Activated T-cell treated with anti-CD3 and anti-CD28 coated beads for 4 hours (primary cell): ENCODE measurements at places on chromosomes 6 and 20.

GRCh38 chr6:44255871-44256774, 1.2 kb downstream of the SLC35B2 start:
- no peak for DNase-seq

GRCh38 chr20:62201173-62202082, 18.6 kb downstream of the MTG2 start:
- no peak for DNase-seq

DNA sequence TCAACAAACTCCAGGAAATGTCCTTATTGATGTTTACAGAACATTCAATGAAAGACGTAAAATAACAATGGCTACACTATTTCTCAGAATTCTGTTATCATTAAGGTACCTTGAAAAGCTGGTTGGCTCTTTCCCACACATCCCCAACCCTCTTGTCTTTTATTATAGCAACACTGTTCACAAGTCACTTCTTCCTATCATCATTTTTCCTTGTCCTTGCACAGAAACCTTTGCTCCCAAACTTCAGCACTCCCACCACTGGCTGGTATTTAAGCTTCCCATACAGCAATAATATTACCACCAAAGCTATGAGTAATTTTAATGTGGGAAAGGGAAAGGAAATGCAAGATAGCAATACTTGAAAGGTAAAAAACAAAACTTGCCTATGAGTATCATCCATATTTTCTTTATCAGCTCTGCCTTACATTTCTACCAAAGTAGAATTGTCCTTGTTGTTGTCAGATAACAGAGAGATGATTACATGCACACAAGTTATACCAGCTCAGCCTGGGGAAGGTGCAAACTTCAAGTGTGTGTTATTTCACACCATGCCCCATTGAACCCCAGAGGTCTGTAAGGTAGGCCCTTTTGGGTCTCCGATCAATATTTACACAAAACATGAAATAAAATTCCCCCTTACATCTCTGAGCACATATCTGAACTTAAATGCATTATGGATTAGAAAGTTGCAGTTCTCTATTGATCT, 32.2 kb downstream of the ARHGAP18 start:
- no peak for DNase-seq

DNA sequence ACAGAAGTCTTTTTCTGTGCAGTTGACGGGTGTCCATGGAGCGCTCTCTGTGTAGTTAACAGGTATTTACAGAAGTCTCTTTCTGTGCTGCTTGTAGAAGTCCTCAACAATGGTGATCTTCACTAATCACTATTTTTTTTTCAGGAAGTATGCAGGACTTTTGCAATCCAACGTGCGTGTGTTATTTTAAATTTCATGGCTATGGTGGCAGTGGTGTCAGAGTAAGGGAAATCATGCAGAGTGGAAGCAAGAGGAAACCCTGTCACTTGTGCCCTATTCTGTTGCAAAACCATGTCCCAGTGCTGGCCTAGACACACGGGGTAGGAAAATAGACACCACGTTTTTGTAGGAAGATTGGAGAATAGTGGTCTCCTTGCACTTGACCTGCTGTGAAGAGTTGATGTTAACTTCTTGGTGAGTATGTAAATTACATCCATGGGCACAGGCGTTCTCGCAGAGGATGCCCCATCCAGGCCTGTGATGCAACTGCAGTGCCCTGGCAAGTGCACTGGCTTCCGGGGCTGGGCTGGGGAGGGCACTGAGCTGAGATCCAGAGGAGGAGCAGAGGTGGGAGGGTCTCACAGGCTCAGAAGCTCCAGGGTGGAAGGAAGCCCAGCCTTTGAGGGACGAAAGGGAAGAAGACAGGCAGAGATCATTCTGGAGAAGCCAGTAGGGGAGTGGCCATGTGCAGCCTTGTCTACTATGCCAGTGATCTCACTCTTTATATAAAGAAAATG, 146.5 kb downstream of the SYCP2 start:
- no peak for DNase-seq

DNA sequence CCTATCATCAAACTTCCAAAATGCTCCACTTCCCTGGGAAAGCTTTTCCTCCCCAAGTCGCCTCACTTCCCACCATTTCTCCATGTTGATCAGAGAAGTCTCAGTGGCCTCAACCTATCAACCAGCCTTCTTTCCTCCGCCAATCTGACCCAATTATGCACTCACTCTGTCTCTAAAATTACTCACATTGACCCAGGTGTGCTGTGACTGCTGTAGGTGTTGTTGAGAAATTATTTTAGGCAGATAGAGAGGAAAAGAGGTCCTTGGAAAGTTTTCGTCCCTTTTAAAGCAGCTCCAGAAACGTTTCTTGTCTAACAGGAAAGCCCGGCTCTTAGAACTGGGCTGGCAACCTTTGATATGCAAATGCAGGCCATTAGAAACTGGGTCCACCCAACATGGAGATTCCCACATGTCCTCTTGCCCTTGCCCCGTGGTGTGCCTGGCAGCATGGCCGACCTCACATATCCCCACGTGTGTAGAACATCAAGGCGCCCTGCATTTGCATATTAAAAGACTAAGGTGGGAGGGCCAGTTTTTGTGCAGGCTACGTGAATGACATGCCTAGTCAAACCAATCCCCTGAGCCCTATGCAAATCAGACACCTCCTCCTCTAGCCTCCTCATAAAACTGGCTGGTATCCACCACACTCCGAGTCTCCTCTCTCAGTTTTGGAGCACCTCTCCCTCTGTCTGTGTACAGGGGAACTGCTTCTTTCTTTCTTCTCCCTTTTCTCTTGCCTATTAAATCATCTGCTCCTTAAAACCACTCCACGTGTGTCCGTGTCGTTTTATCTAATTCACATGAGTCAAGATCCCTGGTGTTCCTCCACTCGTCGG, 12.9 kb downstream of the IPCEF1 start:
- DNase-seq: no peak

DNA sequence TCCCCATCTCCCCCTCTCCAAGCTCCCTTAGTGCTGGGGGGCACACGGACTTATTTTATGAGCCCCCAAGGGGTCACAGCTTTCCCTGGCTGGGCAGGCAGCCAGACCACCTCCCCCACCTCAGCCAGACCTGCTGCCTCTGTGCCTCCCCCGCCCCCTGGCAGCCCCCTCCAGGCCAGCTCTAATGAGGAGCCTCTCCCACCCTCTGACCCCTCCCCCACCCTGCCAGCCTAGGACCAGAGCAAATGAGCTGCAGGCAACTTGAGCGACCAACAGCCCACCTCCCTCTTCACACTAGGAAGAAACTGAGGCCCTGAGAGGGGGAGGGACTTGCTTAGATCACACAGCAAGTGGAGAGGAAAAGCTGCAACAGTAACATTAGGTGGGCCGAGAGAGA, 1.9 kb downstream of the GDF5 start:
- no peak for DNase-seq

GRCh38 chr6:36115412-36115811, 14.9 kb upstream of the MAPK13 start:
- DNase-seq: no peak

DNA sequence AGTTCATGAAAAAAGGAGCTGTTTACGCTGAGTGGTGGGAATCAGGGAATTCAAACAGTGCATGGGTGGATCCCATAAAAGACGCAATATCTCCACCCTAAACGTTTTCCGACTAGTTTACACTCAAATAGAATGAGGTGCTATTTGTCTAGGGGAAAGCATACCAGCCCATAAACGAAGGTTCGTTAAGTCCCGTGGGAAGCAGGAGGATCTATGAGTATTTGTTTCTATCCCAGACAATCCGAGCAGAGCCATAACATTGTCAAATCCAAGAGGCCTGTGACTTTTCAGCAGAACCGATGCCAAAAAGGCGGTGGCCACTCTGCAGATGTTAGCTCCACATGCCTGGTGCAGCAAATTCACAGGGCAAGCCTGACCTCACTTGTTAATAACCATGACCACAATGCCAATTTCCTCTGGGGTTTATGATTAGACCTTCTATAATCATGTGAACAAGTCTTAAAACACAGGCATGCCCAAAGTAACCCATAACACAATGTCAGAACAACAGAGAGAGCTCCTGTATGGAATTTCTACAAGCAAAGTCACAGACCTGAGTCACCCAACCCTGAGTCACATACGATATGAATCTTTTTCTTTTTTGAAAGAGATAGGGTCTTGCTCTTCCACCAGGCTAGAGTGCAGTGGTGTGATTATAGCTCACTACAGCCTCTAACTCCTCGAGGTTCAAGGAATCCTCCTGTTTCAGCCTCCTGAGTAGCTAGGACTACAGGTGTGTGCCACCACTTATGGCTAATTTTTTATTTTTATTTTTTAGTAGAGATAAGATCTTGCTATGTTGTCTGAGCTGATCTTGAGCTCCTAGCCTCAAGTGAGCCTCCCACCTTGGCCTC, 123.3 kb downstream of the KIF13A start:
- no peak for DNase-seq

DNA sequence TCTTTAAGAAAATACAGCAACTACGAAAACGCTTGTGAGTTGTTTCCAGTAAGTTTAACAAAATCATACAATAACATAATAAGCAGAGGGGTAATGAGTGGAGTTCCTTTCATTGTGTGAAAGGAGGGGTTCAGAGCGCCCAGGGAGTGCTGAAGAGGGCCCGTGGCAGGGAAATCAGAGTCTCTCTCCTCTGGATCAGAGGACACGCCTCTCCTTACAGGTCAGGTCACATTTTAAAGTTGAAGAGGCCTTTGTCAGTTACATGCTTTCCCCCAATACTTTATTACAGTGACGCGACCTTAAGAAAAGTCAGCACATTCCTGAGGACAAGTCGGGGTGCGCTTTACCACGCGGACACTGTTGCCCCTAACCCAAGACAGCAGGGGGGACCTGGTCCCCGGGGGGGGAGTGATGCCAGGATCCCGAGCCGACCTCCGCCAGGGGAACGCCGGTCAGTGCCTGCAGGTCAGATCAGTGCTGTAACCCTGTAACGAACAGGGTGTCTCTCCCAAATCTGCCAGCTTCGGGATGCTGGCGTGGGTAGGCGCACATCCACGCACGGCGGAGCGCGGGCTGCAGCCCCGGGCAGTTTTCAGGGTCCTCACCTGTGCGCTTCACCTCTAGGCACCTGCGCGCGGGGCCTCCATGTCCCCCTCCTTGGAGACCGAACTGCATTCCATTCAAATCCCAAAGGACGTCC, 848 bp downstream of the DACT2 start:
- DNase-seq: no peak

DNA sequence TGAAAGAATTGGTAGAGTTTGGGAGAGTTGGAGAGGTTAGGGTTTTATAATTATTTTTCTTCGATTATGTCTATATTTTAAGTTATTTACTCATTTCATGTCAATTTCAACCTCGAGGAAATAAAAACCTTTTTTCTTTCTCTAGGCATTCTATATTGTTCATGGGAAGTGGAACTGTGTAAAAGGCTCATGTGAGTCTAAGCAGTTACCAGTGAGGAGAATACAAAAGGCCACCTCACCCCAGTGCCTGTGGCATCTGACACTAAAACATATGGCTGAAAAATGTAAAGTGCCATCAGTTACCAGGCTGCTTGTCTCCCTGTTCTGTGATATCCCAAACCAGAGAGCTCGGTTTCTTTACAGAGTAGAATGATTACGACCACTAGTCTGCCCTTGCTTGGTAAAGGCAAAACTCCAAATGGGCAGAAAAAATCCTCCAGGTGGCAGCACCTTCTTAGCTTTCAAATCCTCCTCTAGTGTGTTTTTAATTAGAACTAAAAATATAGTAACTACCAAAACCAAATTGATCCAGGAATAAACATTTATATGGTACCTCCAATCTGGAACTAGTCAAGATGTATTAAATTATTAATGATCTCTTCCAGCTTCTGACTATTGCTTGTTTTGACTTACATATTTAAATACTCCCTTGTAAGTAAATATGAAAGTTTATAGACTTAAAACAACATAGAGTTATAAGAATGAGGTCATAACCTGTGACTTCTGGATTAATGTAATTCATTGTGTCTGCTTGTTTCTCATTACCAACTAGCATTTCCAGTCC, 122.6 kb upstream of the MCHR2 start:
- DNase-seq: no peak

DNA sequence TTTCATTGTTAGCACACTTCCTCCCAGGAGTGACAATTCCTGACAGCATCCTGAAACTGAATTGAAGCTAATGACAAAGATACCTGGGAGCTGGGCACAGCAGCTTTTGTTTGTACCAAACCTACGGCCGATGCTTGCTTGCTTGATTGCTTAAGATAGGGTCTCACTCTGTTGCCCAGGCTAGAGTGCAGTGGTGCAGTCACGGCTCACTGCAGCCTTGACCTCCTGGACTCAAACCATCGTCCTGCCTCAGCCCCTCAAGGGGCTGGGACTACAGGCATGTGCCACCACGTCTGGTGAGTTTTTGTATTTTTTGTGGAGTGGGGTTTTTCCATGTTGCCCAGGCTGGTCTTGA, 84.7 kb upstream of the SCP2D1 start:
- DNase-seq: no peak

- DNase-seq: no peak
These were observed 1.1 kb downstream of the GNL1 start for GRCh38 chr6:30554962-30555815.

DNA sequence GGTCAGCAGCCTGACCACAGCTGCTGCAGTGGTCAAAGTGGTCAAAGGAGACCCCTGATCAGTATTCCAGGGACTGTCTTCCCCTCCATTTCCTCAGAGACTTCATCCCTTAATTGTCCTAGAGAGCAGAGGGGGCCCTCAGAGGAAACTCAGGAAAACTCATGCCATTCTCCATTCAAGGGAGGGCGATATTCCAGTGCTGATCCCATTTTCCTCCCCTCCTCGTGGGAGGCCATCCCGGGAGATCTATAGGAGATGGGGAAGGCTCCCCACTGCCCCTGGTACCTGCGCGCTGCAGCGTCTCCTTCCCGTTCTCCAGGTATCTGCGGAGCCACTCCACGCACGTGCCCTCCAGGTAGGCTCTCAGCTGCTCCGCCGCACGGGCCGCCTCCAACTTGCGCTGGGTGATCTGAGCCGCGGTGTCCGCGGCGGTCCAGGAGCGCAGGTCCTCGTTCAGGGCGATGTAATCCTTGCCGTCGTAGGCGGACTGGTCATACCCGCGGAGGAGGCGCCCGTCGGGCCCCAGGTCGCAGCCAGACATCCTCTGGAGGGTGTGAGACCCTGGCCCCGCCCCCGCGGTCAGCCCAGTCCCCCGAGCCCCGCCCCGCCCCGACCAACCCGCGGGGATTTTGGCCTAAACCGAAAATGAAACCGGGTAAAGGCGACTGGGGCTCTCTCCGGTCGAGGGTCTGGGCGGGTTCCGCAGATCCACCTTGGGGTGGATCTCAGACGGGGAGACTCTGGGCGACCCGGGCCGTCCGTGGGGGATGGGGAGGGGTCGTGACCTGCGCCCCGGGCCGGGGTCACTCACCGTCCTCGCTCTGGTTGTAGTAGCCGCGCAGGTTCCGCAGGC, 878 bp downstream of the HLA-C start:
- DNase-seq: peak; percentile 51

DNA sequence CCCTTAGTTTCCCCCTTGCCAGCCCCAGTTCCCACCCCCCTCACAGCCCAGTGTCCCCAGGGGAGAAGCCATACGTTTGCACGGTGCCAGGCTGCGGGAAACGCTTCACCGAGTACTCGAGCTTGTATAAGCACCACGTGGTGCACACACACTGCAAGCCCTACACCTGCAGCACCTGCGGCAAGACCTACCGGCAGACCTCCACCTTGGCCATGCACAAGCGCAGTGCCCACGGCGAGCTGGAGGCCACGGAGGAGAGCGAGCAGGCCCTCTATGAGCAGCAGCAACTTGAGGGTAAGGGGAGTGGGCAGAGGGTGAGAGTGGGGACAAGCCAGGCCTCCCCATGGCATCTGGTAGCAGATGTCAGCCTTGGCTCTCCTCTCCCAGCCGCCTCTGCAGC, 5.1 kb upstream of the DEF6 start:
- no peak for DNase-seq

GRCh38 chr6:127547904-127548649, 28.9 kb upstream of the C6orf58 start:
- no peak for DNase-seq
